ENCODE measurements at places on chromosomes 2 and 18.

DNA sequence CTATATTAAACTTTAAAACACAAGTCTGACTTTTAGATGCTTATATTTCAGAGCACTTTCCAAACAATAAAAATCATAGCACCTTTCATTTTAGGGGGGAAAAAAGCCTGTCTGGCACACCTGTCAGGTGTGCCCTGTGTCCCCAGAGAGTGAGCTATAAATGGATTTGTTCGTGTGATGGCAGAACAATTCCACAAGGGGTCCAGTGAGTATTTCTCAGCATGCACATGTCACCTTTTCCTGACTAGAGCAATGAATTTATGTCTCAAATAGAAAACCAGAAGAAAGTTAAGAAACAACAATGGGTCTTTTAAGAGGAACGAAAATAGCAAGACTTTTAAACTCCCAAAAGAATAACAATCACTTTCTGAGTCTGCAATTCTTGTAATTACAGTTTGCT, 55.9 kb downstream of the ACVR1C start:
- DNase-seq = no peak

GRCh38 chr2:145460112-145460511, 940.2 kb upstream of the ZEB2 start:
- no peak for DNase-seq

- no peak for DNase-seq
Observed at GRCh38 chr2:67727623-67728022, 330.5 kb downstream of the ETAA1 start.

DNA sequence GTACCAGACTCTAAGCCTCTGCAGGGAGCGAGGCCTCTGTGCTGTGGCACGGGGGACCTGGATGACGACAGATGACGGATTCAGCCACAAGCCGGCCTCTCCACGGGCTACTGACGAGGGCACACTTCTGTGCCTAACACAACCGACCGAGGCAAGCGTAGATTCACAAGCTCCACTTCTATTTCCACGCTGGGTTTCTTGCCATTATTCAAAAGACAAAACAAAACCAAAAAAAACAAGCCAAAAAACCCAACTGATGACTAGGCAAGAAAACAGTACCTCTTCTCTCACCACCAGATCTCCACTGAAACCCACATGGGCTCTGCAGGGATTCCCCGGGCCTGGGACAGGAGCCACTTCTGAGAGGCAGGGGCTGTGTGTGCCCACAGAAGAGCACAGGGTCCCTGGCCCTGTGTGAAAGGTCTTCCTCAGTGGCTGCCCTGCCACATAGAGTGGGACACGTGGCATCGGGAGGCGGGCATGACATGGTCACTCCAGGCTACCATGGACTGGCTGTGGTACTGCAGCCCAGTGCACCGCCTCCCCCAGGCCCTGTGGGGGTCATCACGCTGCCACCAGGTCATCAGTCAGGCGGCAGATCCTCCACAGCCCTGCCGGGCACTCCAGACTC, 254.7 kb downstream of the HDAC4 start:
- no peak for DNase-seq

DNA sequence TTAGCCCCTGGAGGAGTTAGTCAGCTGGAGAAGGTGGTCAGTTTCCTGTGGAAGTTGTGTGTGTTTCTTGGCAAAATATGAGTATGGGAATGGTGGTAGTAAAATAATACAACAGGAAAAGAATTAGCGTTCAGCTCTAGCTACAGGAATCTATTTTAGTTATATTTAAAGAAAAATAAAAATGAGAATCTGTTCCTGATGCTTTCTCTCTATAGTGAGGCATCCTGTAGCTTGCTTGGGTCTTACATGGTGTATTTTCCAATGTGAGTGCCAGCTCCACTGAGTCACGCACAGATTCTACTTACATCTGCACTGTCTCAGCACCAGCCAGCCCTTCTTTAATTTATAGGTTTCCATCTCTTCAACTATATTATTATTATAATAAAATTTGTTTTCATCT, 132.2 kb downstream of the BIRC6 start:
- DNase-seq = no peak

GRCh38 chr2:199606193-199606780, 148.5 kb upstream of the SATB2 start:
- DNase-seq = no peak

- no peak for DNase-seq
Observed at GRCh38 chr2:206031162-206031784, 54.7 kb downstream of the INO80D start.

GRCh38 chr2:119063177-119063576, 95.4 kb downstream of the C1QL2 start:
- DNase-seq = no peak

DNA sequence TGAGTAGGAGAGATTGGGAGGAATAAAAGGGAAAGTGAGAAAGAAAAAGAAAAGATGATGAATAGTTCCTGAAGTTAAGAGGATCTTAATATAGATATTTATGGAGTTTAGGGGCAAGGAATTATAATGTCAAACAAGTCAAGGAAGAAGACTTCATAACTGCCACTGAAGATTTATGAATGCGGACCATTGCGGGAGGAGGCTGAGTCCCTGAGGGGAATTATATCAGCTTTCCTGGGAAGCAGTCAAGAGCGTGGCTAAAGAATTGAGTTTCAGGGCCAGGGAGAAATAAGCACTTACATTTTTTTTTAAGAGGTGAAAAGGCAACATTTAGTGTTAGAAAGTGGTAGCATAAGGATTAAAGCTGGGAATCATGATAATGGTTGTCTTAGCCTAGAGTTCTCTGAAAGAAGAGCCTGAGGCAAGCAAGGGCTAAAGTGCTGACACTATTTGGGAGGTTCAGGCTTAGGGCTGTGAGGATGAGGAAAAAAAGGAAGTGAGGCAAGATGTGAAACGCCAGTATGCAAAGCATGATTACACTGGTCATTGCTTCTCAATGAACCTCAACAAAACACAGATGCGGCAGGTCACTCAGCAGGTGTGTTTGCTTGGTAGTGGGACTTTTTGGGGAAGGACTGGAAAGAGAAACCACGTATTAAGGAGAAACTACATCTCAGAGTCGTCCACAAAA, 217.1 kb downstream of the SLC4A3 start:
- no peak for DNase-seq

DNA sequence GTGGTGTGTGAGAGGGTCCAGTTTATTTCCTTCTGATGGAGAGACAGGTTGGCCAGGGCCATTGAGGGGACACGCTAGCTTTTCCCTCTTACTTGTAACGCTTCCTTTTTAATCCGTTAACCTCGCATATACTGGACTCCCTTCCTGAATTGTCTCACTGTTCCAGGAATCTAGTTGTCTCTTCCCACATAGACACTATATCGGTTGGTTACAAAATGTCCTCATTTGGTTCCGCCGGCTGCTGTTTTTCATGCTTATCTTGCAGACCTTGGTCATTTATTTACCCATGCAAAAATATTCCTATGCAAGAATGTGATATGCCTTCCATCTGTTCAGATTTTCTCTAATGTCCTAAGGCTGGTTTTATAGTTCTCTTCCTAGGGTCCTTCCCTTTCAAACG, 35.0 kb downstream of the NEURL3 start:
- DNase-seq = no peak

DNA sequence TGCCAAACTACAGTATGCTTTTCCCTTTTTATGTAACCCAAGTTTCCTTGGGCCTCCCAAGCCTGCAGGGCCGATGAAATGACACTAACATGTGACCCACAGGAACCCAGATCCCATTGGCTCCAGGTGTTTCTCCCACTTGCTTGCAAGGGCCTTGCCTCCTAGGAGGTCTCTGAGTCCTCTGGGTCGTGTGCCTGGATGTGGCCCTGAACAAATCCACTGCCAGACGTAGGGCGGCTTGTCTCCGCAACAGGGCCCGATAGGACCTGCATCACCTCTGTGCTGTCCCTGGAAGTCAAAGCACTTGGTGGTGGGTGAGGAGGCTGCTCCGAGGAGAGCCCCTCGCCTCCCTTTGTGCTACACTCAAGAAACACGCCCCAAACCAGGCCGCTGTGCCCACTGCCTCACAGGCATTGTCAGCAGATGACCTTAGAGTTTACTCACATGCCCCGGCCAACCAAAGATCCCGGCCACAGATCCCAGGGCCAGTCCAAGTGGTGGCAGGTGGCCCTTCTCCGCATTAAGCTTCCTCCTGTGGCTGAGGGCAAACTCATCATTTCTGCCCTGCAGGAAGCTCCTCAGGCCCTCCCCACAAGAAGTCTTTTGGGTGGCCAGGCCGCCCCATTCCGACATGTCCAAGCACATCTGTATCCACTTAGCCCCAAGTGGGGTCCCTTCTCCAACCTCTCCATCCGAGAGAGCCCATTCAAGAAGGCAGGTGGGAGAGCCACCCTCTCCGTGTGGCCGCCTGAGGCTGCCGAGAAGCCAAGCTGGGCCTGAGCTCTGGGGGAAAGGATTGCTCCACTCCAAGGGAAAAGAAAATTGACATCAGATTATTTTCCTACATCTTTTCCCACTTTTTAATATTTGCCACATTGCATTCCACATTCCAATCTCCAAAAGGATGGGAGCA, 76.7 kb downstream of the GFPT1 start:
- no peak for DNase-seq

DNA sequence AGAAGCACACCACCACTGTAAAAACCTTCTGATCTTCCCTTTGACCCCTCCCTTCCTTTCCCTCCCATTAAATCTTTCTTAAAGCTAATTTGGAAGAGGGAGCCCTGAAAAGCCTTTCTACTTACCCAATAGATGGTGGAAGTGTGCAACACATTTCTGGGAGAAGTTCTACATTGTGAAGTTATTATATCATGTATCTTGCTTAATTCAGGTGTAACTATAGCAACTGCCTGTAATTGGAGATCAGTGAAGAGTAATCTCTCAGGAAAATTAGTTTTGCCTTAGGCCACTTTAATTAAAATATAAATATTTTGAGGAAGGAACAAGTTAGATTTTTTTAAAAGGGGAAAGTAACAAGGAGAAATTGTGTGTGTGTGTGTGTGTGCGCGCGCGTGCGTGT, 266.0 kb downstream of the SH3BP4 start:
- DNase-seq = no peak

- DNase-seq = no peak
Observed at GRCh38 chr2:213021971-213022899, 129.2 kb downstream of the IKZF2 start.

DNA sequence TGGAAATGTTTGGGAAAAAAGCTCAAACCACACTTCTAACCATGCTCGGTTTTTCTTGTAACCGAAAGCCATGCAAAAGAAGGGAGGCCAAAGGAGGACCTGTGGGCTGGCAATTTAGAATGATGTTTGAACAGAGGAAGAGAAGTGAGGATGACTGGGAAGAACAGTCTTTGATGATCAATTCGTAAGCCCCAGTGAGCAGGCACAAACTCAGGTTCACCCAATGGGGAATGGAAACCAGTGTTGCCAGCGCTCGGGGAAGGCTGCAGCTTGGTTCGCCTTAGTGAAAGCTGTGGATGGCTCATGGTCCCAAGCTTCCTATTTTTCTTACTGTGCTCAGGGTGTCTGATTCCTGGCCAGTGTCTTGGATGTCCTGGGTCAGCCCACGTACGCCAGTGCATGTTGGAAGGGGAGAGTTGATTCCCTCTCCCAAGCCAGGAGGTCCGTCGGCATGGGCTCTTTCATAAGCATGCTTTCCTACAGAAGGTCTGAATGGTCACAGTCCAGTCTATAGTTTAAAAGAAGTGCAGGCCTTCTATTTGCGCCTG, 79.2 kb downstream of the VAPA start:
- DNase-seq = no peak

DNA sequence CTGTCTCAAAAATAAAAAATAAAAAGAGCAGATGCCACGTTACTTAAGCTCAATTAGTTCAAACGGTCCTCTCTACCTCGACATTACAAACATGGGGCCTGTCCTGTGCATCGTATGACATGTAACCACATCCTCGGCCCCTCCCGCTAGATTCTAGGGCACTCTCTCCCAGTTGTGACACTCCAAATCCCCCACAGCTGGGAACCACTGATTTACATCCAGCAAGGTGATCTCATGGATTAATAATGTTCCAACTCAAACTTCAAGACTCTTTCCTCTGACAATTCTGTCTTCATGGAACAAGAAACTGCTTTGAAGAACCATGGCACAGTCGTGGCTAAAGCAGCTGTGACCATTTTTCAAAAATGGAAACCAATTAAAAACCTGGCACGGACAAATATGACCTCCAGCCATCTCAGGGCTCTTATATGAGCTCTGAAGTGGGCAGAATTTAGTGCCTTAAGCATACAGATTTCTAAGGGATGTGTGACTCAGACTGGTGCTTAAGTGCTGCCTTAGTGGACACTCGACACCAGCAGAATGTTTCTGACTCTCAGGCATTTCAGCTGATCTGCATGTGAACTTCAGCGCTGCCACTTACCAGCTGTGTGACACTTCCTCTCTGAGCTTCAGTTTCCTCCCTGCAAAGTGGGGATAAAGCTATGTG, 31.7 kb upstream of the ASAP2 start:
- DNase-seq = no peak

- no peak for DNase-seq
Observed at GRCh38 chr18:11850821-11851145, 430 bp upstream of the CHMP1B start.

GRCh38 chr2:176081837-176082524, 1.8 kb downstream of the EVX2 start:
- no peak for DNase-seq

- no peak for DNase-seq
Observed at GRCh38 chr2:176685908-176686307, 416.7 kb downstream of the MTX2 start.

DNA sequence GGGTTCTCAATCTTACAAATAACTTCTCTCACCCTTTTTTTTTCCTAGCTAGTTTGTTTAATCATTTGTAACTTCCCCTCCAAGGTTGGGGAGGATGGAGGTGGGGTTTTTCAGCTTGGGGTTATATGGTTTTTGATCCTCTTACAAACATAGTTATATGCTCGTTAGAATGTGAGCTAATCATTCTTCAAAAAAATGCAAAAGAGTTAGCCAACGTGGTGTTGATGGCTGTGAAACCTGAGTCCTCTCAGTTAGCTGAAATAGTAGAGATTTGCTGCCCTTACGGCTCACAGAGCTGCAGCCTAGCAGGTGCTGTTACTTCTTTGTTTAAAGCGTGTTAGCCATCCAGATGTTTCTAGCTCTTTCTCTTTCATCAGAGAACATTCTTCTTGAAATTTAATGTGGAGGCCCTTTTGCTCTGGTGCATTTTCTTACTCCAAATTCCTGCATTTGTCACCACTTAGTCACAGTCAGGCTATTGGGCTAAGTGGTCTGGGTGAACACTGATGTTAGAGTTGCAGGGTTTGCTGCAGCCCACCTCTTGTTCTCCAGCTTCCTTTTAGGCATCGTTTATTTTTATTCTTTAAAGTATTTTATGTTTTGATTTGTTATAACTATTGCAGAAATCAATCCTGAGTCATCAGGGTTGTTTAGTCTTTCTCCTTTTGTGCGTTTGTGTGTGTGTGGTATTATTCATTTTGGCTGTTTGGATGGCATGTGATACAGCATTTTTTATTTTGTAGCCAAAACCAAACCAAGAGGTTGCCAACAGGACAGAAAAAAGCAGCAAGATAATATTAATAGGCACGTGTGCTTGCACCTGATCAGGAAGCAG, 41.1 kb downstream of the LIMS1 start:
- DNase-seq = no peak

Measured in suprapubic skin (tissue), 4 donors.